ENCODE measurements at places on chromosomes 11 and 22.

GRCh38 chr11:129323896-129324502 is 51.6 kb upstream of the BARX2 start:
- no peak for DNase-seq

DNA sequence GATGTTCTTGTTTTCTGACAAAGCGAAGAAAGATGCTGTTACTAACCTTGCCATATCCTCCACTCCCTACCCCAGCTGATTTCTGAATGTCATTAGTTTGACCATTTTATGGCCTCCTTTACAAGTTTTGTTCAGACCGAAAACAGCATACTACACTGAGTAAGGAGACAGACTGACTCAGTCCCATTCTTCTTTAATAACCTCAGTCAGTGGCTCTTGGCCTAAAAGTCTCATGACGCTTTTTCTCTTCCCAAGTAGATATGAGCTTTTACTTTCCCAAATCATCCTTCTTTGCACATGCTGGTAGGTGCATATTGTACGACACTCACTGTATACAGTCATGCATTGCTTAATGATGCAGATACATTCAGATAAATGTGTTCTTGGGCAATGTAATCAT is 8.0 kb upstream of the FIBIN start:
- no peak for DNase-seq

- no peak for DNase-seq
These were observed 5.9 kb upstream of the IFITM3 start for GRCh38 chr11:326592-326841.

DNA sequence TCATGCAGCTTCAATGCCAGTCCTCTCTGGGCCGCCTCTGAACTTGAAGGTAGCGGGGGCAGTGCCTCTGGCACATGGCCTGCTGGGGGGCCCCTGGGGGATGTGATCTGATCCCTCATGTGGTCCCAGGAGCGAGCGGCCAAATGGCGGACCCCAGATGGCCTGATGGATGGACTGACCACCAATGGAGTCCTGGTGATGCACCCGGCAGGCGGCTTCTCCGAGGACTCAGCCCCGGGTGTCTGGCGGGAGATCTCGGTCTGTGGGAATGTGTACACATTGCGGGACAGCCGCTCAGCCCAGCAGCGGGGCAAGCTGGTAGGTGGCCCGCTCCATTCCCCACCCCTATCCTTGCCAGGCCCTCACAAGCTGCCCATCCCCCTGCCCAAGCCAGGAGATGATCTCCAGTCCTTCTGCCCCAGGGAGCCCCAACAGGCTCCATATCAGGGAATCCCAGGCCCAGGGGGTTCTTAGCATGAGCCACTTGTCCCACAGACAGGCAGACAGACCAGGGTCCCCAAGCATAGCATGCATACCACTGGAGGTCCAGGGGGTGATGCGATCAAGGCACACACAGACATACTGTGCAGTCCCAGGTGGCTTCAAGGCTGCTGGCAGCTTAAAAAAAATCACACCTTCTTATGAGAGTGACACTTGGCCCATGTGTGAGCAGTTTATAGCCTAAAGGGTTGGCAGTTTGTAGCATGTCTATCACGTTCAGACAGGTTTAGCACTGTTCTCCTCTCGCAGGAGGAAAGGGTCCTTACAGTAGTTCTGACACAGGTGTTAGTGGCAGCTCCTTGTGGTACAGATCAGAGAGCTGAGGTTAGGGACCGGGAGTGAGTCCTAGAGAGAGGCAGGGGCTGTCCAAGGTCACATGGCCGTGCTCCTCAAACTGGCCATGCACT is 6.4 kb upstream of the DPP3 start:
- DNase-seq, result no peak
